ENCODE measurements at places on chromosomes 4 and X.

DNA sequence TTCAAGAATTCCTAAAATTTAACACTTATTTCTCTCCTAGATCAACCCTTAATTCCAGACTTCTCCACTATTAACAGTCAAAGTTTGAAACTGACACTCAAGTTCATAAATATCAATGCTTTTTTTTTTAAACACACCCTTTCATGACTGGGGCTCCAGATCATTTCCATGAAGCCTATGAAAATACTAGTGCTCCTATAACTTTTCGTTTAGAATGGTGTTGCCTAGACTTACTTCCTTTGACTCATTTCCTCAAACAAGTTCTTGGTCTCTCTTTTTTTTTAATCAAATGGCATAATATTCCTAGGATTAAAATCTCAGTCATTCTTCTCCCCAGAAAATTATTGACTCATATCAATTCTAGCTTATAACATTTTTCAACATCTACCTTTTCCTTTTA lies 13.1 kb downstream of the ZMAT1 start:
- DNase-seq: no peak

GRCh38 chrX:13059637-13060499 lies 15.4 kb upstream of the FAM9C start:
- DNase-seq: no peak

DNA sequence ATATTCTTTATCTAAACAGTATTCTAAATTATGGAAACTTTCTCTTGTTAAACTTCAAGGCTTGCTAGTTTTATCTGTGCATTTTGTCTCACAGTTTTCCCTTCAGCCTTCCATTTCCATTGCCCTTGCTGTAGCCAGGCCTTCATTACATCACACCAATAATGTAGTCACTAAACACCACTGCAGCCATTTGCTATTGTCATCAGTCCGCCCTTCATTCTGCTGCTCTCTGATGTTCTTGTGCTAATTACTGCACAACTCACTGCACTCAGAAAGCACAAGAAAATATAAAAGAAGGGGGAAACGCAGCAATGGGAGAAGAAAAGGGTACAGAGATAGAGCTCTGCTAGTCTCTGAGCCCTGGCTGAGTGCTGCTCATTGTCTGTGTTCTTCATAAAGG lies 239.6 kb upstream of the FSTL5 start:
- no peak for DNase-seq

GRCh38 chr4:39061457-39061856 lies 575 bp upstream of the KLHL5 start:
- no peak for DNase-seq

DNA sequence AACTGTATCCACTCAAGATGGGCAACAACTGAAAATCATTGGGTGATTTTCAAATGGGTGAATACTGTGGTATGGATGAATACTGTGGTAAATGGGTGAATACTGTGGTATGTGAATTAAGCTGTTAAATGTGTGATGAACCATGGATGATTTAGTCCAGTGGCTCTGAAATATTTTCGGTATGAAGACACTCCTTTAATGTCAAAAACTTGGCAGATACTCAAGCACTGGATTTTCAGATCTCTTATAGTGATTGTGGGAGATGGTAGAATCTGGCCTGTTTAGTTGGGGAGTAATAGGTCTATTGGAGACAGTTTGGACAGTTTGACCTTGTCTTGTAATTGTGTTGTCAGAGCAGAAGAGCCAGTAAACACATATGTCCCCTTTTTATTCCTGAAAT lies 45.7 kb downstream of the SSX7 start:
- no peak for DNase-seq

GRCh38 chr4:186805020-186805820 lies 81.6 kb upstream of the FAT1 start:
- DNase-seq: no peak
